Smooth muscle cell of the pulmonary artery (primary cell): ENCODE measurements at places on chromosomes 2 and 18. TPM values are rescaled to one million over a fixed set of nuclear protein-coding genes. Genes with fewer than 3 reads are reported as not detected.

MARCO gene
- not detected in 2 replicates for total RNA-seq

TGFBRAP1 gene
- total RNA-seq = 22.0 and 31.3 TPM in 2 replicates

TMBIM1 gene
- total RNA-seq = 297 and 397 TPM in 2 replicates

FN1 gene
- 31,457 and 31,461 TPM in 2 replicates for total RNA-seq

TCF7L1 gene
- 5.1 and 5.2 TPM in 2 replicates for total RNA-seq

SERPINB13 gene
- not detected in 2 replicates for total RNA-seq

ASB18 gene
- total RNA-seq = not detected in 2 replicates

RMND5A gene
- total RNA-seq = 17.8 and 20.6 TPM in 2 replicates

ZSWIM2 gene
- 0.07 and 0.10 TPM in 2 replicates for total RNA-seq

IL37 gene
- total RNA-seq = not detected in 2 replicates

RNF144A gene
- 0.20 and 0.72 TPM in 2 replicates for total RNA-seq

PTPRN gene
- 23.5 and 45.4 TPM in 2 replicates for total RNA-seq

LAMA3 gene
- 3.8 and 8.3 TPM in 2 replicates for total RNA-seq

ARHGAP25 gene
- 0.10 and 0.91 TPM in 2 replicates for total RNA-seq

NRP2 gene
- 7.0 and 54.9 TPM in 2 replicates for total RNA-seq

ANKRD30BL gene
- total RNA-seq = not detected in 2 replicates

GBX2 gene
- 0.13 TPM in 2 replicates for total RNA-seq

NMUR1 gene
- 0.07 and 0.20 TPM in 2 replicates for total RNA-seq

RAD51AP2 gene
- total RNA-seq = 0.03 TPM in 1 of 2 replicates, not detected in the other

LRRC30 gene
- total RNA-seq = not detected in 2 replicates

CD207 gene
- total RNA-seq = not detected in 2 replicates

REEP1 gene
- 0.07 and 0.33 TPM in 2 replicates for total RNA-seq

EVX2 gene
- not detected in 2 replicates for total RNA-seq

PLEKHH2 gene
- total RNA-seq = 1.7 and 8.9 TPM in 2 replicates

AGAP1 gene
- 19.0 and 21.2 TPM in 2 replicates for total RNA-seq

UGT1A9 gene
- total RNA-seq = not detected in 2 replicates

SMIM21 gene
- not detected in 2 replicates for total RNA-seq

CD8B2 gene
- not detected in 2 replicates for total RNA-seq

TFCP2L1 gene
- total RNA-seq = under 0.01 TPM in 1 of 2 replicates, not detected in the other

POTEC gene
- total RNA-seq = under 0.01 TPM in 2 replicates

SPC25 gene
- total RNA-seq = 0.17 and 1.1 TPM in 2 replicates

ARL4C gene
- total RNA-seq = 79.7 and 85.0 TPM in 2 replicates

IDH1 gene
- total RNA-seq = 133 and 139 TPM in 2 replicates

NBAS gene
- total RNA-seq = 110 and 112 TPM in 2 replicates

RBM43 gene
- 5.6 and 8.1 TPM in 2 replicates for total RNA-seq

ATRAID gene
- total RNA-seq = 155 and 179 TPM in 2 replicates

MYO5B gene
- total RNA-seq = under 0.01 and 0.07 TPM in 2 replicates

KIDINS220 gene
- total RNA-seq = 74.7 and 90.3 TPM in 2 replicates

GAD1 gene
- 0.07 TPM in 1 of 2 replicates, not detected in the other for total RNA-seq

SPOPL gene
- 21.8 and 23.3 TPM in 2 replicates for total RNA-seq

CRYGC gene
- total RNA-seq = not detected in 2 replicates

BCL11A gene
- 0.20 and 0.59 TPM in 2 replicates for total RNA-seq

ZAP70 gene
- total RNA-seq = 0.13 TPM in 1 of 2 replicates, not detected in the other

CYP26B1 gene
- 1.1 and 4.9 TPM in 2 replicates for total RNA-seq

RIT2 gene
- not detected in 2 replicates for total RNA-seq

OSBPL6 gene
- total RNA-seq = 2.0 and 4.6 TPM in 2 replicates

CMPK2 gene
- 0.36 and 0.46 TPM in 2 replicates for total RNA-seq

CFC1 gene
- total RNA-seq = not detected in 2 replicates
